GM23248 (cell line): ENCODE measurements at places on chromosomes 11 and 22.

DNA sequence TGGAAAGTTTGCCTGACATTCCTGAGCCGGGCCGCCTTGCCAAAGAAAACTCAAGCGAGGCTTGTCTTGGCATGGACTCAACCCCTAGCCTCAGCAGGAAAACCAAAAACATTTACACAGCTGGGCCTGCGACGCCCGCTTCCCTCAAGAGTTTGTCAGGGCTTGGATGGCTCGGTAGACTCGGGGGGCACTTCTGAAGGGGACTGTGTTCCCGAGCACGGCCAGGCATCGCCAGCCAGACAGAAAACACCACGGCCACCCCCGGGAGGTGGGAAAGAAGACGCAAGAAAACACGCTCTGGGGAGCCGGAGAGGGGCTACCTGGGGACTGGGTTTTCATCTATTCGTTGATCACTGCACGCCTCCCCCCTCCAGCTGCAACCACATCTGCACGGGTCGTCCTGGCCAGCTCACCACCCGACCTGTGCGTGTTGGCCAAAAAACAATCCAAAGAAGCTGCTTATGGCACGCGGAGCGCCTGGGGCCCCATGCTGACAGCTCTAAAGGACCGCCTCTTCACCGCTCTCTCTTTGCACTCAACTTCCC is 380.7 kb downstream of the MN1 start:
- peak; percentile 92 for DNase-seq

GRCh38 chr11:70853068-70853769 is 399.2 kb downstream of the SHANK2 start:
- DNase-seq = no peak

GRCh38 chr22:47277531-47277930 is 515.1 kb downstream of the TBC1D22A start:
- DNase-seq = no peak

DNA sequence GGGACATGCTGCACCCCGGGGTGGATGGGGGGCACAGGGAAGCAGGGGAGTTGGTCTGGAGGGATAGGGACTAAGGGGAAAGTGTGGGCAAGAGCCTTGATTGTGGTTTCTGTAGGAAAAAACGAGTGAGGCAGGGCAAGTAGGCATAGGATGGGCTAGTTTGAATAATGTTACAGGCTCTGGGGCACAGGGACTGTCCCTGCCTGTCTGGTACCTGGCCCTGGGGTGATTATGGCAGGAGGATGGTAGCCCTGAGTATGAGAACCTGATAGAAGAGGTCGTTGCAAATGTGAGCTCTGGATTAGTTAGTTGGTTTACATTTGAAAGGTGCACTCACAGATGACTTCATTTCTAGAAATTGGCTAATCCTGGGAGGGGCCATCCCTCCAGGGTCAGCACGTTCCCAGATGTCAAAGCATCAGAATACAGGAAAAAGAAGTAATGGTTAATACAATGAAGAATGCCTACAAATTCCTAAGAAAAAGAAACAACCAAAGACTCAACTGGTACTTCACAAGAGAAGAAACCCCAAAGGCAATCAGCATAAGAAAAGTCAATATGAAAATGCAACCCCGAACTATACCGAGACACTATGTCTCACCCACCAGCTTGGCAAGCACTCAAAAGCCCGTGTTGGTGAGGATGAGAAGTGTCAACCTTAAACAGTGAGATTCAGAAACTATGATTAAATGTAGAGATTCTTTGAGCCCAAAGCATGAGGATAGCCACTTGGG is 11.3 kb upstream of the SMIM38 start:
- DNase-seq = no peak

DNA sequence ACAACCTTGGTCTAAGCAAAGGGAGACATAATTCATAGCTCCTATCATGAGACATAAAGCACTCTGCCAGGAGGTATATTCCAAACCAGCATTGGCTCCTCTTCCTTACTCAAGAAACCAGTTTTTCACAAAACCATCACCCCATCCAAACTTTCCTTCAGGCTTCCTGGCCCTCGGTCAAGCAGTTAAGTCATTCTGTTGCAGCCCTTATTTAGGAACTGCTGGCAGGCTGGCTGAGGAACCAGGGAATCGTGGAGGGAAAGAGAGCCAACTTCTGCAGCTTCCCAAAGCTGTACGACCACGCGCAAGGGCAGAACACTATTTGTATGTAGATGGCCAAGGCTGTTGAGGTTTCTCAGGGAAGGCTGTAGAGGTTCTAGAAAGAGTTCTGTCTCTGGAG is 680 bp downstream of the IFT46 start:
- peak; percentile 78 for DNase-seq

DNA sequence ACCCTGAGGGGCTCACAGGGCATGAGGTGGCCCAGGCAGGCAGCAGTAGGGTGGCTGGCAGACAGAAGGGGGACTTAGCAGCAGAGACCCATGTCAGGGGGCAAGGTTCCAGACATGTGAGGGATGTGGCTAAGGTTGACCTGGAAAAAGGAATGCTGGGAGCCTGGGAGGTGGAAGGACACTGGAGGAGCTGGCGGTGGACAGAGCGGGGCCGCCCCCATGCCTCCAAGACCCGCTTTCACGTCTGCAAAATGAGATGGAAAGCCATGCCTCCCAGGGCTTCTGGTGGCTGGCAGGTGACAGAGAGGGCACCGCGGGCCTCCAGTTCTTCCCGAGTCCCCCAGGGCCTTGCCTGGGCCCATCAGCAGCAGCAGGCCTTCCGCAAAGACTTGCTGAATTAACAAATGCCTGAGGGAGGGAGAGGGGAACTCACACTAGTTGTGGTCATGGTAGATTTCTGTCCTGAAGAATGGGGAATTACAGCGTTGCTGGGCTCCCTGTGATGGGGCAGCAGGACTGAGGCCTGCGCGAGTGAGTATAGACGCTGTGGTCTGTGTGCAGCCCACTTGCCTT is 23.1 kb upstream of the SOX10 start:
- no peak for DNase-seq

DNA sequence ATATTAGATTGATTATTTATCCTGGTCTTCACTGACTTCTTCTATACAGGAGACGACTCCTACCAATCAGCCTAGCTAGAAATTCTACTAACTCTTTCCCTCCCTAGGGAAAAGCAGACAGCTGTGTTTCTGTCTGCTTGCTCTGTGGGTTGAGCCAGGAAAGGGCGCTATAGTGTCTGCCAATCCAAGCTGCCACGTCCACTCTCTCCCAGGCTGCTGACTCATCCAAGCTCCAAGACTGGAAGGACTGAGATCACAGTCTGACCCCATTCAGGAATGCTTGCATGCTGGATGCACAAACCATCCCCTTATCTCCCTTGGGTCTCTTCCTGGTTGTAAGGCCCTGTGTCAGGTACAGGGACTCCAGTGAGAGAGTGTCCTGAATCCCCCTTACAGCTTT is 955.6 kb downstream of the OPCML start:
- peak; percentile 94 for DNase-seq

DNA sequence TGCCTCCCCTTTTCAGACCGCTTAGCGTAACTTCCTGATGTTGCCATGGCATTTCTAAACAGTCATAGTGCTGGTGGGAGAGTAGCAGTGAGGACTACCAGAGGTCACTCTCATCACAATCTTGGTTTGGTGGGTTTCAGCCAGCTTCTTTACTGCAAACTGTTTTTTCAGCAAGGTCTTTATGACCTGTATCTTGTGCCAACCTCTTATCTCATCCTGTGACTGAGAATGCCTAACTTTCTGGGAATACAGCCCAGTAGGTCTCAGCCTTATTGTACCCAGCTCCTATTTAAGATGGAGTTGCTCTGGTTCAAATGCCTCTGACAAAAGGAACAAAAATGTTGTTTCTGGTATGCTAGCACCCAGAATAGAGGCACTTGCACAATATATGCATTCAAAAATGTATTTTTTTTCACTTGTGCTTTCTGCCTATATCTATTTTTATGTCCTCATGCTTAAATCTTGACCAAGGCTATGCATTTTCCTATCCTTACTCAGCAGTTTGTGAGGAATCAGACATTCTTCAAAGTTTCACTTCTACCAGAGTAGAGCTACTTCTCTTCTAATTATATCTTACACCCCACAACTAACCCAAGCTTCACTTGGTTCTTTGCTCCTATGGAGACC is 16.1 kb upstream of the OR51M1 start:
- peak; percentile 73 for DNase-seq

DNA sequence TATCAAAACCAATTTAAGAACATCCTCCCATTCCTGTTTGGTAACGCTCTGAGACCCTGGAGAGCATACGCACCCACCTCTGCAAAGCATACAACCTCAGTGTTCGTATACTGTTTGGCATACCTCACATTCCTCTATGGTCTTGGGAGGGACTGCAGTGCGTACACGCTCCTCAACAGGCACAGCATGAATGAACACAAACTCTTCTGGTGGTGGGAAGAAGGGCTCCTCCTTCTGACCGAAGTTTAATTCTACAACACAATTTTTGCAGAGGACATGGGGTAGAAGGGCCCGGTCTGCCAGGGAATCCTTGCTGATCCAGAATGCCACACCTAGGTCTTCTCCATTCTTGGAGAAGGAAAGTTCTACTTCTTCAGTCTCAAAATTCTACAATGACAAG is 5.3 kb downstream of the HNRNPUL2 start:
- DNase-seq = peak; percentile 36

DNA sequence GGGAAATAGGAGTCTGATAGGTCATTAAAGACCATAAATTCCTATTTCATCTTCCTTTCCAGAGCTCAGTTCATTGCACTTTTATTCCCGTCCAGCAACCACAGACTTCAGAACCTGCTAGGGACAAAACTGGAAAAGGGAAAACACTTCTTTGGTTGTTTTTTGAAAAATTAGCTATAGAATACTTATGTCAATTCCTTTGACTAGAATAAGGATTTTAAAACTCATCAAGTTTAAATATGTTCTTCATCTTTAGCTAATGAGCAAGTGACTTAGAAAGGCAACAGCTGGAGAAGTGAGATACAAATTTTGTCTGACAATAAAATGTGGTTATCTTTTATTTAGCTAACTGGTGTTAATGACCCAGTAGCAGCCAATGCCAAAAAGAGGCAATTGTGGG is 206.9 kb downstream of the SOX6 start:
- no peak for DNase-seq

GRCh38 chr11:117614728-117615127 is 182.3 kb downstream of the DSCAML1 start:
- no peak for DNase-seq

- no peak for DNase-seq
Observed at GRCh38 chr22:31715147-31715778, 34.7 kb downstream of the PRR14L start.

DNA sequence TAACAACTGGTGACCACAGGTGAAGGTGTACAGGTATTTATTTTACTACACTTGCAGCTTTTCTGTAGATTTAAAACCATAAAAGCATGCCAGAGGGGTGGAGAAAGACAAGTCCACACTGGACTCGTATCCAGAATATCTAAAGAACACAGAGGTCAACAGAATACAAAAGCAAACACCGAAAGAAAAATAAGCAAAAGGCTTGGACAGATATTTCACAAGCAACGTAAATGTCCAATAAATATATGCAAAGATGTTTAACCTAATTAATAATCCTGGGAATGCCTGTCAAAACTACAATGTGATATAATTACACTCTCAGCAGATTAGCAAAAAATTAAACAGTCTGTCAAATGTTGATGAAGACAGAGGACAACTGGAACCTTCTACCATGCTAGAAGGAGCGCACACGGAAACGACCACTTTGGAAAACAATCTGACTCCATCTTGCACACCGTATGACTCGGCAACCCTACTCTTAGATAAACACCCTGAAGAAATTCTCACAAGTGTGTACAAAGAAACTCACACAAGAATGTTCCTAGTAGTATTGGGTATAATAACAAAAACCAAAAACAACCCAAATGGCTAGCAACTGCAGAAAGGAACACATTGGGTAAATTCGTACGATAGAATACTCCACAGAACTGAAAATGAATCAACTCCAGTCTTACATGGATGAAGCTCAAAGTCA is 27.2 kb downstream of the GNB1L start:
- DNase-seq = no peak

GRCh38 chr11:79155237-79155636 is 285.6 kb downstream of the TENM4 start:
- no peak for DNase-seq
